ENCODE measurements at places on chromosomes 7 and 10.
A peak's percentile ranks its signal among the peaks of the same experiment; 100 is the strongest.

DNA sequence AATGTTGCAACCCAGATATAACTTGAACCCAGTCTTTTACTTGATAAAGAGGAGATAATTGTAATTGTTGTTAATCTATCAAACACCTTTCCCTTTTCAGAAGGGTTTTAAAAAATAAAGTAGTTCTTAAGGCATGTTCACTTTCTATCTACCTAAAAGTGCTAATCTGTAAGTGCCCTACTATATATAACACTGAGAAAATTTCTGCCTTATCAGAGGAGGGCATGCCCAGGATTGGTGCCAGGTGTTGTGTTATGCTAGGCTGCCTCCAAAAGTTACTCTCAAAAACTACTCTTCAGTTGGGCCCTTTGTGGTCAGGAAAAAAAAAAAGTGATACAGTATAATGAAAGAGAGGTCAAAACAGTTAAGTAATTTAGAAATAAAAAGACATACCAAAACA, 36.3 kb downstream of the SMNDC1 start:
- no peak for DNase-seq

DNA sequence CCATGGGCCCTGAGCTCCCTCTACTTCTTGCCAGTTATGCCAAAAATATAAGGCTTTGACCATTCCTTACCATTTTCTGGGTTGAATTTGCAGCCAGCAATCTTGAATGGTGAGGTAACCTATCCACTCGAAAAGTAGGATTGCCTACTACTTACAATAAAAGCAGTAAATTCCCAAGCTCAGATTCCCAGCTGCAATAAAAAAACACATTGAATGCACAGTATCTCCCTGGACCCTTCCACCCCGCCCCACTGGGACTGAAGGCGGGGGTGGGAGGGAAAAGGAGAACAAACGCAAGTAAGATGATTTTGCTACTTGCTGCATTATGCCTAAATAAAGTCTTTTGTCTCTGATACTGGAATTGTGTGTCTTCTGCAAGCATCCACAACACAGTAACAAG, 301.9 kb downstream of the HGF start:
- no peak for DNase-seq

- DNase-seq = no peak
These were observed 45.6 kb downstream of the ZNF487 start for GRCh38 chr10:43482319-43483078.

DNA sequence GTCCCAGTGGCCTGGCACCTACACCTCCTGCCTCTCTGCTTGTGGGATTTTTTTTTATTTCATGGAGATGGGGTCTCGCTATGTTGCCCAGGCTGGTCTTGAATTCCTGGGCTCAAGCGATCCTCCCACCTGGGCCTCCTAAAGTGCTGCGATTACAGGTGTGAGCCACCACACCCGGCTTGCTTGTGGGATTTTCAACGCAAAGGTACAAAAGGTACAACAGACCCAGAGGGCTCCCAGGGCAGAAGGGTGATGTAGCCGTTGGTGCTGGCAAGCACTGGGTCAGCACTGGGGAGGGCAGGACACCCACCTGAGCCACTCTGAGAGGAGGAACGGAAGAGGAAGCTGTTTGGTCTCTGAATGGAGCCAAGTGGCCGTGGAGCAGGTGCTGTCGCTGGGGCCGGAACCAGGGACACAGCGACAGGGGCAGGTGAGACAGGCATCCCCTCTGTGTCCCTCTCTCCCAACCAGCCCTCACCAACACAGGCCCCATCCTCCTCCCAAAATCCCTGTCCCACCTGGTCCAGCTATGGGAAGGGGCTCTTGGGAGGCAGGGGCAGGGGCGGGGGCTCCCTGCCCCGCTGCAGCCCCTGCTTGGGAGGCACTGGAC, 2.8 kb upstream of the SAP25 start:
- DNase-seq = no peak

- peak; percentile 11 for DNase-seq
These were observed 546.5 kb upstream of the STEAP1 start for GRCh38 chr7:89607792-89608191.

GRCh38 chr7:95700917-95701316, 71.4 kb upstream of the DYNC1I1 start:
- no peak for DNase-seq

DNA sequence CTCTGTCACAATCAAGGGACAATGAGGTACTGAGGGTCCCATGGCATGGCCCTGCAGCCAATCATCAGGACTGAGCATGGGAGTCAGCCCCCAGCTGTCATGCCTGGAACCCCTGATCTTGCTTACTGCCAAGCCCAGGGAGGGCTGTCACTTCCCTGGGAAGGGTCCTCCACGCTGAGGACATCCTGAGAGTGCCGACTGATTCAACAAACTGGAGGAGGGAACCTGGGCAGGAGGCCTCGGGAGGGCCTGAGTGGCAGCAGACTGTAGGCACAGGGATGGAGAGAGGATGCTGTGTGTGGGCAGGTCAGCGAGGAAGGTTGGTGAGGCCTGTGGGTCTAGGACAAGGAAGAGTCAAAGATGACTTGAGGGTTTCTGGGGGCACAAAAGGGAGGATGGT, 154.3 kb downstream of the ZNF248 start:
- no peak for DNase-seq

- DNase-seq = no peak
These were observed 3.6 kb upstream of the GPR146 start for GRCh38 chr7:1040790-1041189.

DNA sequence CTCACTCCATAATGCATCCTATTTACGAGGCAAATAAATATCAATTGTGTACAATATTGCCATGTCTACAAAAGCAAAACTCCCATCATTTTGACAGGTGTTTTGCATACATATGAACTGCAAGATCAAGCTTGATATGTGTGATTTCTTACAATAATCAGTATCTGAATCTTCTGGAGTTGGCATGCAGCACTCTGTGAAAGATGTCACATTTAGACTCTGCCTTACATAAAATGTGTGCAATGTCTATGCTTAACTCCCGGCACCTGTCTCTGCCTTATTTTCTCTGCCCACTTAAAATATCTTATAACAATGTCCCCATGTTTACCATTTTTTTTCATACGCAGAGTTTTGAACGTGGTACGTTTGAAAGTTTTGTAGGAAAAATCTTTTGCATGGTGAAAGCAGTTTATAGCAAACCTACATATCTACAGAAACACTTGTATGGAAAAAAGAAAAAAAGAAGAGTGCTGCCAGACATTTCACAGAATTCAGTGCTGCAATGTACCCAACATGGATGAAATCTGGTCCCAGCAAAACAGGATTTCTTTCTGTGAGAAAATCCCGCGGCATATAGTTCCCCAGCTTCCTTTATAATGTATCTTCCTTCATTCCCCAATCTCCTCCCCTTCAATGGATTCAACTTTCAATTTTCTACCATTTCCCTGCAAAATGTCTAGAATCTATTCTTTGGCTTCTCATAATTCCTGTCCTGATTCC, 114.1 kb upstream of the NRP1 start:
- no peak for DNase-seq

- DNase-seq = no peak
These were observed 173.6 kb downstream of the ARHGAP12 start for GRCh38 chr10:31754803-31755624.

- no peak for DNase-seq
These were observed 2.8 kb downstream of the SRGN start for GRCh38 chr10:69090685-69091084.

DNA sequence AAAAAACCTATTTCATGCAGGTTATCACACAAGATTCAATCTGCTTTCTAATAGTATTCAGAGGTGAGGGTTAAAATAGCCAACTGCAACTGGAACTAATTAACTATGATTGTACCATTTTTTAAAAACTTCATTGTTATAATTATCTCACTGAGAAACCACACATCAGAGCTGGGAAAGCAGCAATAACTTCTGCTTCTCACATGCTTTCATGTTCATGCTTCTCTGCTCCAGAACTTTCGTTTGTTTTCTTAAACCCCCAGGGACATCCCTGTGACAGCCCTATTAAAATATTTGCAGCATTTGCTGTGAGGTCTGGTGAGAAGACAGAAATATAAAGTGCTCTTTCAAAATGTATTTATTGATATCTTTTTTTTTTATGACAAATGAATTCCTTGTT, 389.0 kb upstream of the SORCS1 start:
- DNase-seq = no peak

- no peak for DNase-seq
These were observed 19.0 kb upstream of the COL1A2 start for GRCh38 chr7:94375691-94376090.

DNA sequence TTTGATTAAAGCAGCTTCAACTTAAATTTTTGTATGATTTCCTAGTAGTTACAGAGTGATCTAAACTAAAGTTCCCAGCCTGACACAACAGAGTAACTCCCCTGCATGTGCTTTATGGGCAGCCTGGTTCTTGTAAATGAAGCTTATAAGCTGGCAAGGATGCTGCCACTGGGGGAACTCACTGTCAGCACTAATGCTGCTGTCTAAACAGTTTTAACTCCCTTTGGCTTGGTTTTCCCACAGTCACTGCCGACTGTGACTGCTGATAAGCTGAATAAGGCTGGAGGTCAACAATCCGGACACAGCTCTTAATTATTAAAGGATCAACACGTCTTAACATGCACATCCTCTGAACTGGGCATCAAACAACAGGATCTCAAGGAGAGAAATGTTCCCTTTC, 130.1 kb downstream of the OTUD1 start:
- DNase-seq = no peak
